ENCODE measurements at places on chromosomes 3 and 15.

- DNase-seq = no peak
Observed at GRCh38 chr3:133675631-133676335, 14.0 kb upstream of the TOPBP1 start.

- DNase-seq = no peak
Observed at GRCh38 chr3:72475258-72476138, 372.7 kb downstream of the SHQ1 start.

GRCh38 chr3:59818033-59818918, 768.5 kb upstream of the CFAP20DC start:
- DNase-seq = no peak

GRCh38 chr3:45894015-45894414, 7.7 kb downstream of the CCR9 start:
- no peak for DNase-seq

Measured in effector memory CD4-positive, alpha-beta T cell (primary cell).